ENCODE measurements at places on chromosomes 7 and 10.
A peak's percentile ranks its signal among the peaks of the same experiment; 100 is the strongest.

GRCh38 chr10:10854725-10855124 lies 162.9 kb upstream of the CELF2 start:
- no peak for DNase-seq

DNA sequence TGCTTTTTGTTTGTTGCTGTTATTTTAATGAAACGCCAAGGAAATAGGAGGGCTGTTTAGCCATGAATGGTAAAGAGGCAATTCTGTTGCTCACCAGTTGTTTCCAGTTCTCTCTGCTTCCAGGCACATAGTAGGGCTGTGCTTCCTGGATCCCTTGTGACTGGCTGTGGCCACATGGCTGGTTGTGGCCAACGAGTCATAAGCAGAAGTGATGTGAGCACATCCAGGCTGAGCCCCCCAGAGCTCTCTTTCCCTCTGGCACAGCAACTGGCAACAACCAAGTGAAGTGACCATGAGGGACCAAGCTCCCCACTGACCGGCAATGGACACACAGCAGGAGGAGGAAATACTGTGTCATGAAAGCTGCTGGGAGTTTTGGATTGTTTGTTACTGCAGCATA lies 10.3 kb downstream of the GRID1 start:
- DNase-seq, result no peak

- DNase-seq, result no peak
Observed at GRCh38 chr7:75579899-75580298, 87.8 kb downstream of the SPDYE5 start.

- DNase-seq, result no peak
Observed at GRCh38 chr10:43427166-43427825, 9.6 kb upstream of the ZNF487 start.

- no peak for DNase-seq
Observed at GRCh38 chr10:67476201-67476600, 219.8 kb downstream of the CTNNA3 start.

- no peak for DNase-seq
Observed at GRCh38 chr7:50197549-50197948, 104.5 kb upstream of the ZPBP start.

DNA sequence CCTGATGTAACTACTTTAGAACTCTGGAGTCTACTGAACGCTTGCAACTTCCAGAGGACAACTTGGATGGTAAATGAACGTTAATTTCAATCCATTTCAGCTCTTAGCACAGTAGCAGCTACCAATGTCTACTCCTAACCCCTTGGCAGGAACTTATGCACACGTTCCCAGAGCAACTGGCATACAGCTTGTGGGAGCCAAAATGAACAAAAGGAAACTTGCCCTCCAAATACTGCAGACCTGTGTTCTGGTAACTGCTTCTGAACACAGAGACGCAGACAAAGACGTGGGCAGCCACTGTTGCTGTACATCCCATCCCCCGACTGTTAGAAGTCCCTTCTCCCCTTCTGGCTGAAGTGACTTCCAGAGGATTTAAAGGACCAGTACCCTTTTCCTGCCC lies 61.3 kb downstream of the XPNPEP1 start:
- DNase-seq, result no peak

- DNase-seq, result no peak
Observed at GRCh38 chr10:52752801-52753445, 19.7 kb downstream of the MBL2 start.

DNA sequence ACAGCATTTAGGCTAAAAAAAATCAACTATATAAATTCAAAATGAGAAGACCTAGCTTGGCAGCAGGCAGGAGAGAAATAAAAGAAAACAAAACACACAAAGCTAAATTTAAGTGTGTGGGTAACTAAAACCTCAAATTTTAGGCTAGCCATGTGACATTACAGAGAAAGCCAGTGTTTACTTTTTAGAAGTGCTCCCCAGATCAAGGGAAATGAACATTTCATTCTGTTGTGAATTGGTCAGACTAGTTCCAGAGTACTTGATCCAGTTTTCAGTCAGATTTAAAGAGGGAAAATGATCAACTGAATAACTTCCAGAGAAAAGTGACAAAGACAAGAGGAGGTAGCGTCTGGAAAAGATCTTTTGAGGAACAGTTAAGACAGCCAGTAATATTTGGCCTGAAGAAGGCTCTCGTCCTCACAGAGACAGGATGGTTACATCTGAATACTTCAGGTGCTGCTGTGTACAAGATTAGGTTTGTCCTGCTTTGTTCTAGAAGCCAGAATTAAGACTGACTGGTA lies 563.4 kb downstream of the KCNMA1 start:
- no peak for DNase-seq

DNA sequence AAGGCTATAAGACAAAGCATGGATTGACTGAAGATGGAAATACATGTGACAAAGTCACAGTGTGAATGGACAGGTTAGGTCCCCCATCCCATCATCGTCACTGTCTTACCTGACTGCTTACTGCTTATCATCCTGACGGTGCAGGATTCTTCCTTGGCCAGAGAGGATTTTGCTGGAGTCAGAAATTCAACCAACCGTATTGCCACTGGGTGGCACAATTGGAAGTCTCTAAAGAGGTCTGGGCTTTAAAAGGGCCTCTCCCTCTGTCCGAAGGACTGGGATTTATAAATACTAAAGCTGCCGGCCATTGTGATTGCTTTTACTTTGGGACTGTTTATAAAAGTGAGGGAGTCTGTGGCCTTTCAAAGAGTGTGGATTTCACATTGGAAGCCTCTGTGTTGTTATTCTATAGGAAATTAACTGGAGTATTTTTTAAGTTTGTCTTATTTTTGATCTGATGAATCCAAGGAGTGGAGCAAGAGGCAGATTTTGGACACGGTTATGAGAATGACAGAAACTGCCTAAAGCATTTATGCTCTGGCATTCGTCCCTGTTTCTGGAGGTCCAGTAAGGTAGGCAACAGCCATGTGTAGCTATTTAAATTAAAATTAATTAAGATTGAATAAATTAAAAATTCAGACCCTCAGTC lies 113.3 kb upstream of the CREB5 start:
- peak; percentile 53 for DNase-seq

GRCh38 chr7:40826411-40827221 lies 691.8 kb downstream of the SUGCT start:
- DNase-seq, result no peak

All from HTR-8/SVneo (cell line).